RPMI7951 (cell line): ENCODE measurements at places on chromosomes 12 and 14. TPM values are rescaled to one million over a fixed set of nuclear protein-coding genes. Genes with fewer than 3 reads are reported as not detected.

DNA sequence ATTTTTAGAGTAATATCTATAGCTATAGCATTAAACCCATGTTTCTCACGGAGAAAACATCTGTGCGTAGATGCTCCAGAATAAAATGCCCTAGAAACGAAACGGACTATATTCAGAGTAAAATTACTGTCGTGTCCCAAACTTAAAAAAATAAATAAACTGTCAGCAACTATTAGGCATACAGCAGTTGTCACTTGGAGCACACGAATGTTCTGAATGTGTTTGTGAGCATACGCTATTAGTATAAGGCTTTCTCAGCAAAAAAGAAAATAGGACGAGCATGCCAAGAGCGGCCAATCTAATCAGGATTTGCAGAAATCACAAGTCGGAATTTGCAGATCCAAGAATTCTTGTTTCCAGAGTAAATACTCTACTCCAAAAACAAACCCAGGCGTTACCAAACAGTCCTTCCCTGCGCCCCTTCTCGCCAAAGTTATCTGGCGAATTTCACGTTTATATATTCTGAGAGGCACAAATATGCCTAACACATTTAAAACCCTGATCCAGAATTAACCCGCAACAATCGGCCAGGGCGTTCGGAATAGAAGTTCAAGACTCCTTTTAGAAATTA lies 836 bp downstream of the PTPN21 start:
- DNase-seq, result peak; percentile 7

- DNase-seq, result no peak
Measured at GRCh38 chr12:23066095-23066494, 441.1 kb downstream of the ETNK1 start.

DNA sequence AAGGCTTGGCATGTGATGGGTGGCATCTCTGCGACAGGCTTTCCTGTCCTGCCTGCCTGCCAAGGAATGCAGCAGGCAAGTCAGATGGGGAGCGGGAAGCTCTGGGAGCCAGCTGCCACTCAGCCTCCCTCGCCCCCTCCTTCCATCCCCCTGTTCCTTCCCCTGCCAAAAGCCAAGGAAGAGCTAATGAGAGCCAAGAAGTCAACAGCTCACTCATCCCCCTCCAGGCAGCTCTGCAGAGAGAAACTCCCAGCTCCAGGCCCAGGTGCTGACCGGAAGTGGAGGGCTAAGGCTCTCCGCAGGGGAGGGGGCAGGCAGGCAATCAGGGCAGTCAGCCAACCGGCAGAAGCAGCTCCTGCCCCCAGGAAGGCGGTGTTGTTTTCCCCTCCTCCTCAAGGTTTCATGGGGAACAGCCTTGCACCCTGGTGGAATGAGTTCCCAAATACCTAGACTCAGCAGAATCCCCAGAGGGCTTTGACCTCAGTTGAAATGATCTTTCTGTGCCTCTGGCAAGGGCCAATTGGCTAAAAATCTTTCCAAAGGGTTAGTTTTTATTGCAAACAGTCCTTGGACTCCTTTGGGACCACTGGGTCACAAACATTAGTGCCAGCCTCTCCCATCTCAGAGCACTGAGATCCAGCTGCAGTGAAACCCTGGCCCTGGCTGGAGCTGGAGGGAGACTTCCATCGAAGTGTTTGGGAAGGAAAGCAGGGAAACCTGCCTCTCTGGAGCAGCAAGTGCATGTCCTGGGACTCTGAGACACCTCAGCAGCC lies 349.1 kb downstream of the DPF3 start:
- peak; percentile 60 for DNase-seq

- no peak for DNase-seq
Measured at GRCh38 chr12:97358361-97358760, 104.2 kb upstream of the RMST start.

DNA sequence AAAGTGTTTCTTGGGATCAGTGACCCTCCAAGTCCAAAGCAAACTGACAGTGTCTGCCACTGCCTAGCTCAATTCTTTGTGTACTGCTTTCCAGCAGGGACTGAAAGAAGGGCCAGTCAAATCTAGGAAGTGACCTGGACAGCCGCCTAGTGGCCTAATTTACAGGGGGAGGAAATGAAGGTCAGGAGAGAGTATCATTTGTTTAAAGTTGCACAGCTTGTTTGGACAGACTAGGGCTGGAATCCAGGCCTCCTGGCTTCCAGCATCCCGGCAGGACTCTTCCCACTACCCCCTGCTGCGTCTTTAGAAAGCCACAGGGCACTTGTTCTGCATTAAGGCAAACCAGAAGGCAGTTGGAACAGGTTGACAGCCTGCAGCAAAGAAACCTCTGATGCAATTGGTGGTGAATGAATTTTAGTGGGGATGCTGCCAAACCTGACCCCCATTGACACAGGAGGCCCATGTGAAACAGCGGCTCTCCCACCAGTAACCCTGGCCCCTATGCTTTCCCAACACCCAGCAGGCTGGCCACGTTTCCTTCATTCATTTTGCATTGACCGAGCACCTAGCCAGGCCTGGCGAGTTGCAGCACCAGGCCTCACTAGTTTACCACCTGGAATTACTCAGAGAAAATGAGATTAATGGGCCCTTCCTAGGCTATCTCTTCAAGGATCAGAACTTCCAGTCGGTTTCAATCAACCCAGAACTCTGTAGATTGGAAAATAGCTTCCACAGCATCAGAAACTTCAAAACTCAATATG lies 28.2 kb downstream of the GALNT16 start:
- peak; percentile 35 for DNase-seq

The TBX5 gene
- total RNA-seq, result not detected in 2 replicates

The ALX1 gene
- 13.4 and 18.6 TPM in 2 replicates for total RNA-seq

The KERA gene
- not detected in 2 replicates for total RNA-seq
